ENCODE measurements at places on chromosomes 1 and 21.
A peak's percentile ranks its signal among the peaks of the same experiment; 100 is the strongest.

GRCh38 chr1:167345386-167345733 is 124.7 kb downstream of the POU2F1 start:
- no peak for DNase-seq

DNA sequence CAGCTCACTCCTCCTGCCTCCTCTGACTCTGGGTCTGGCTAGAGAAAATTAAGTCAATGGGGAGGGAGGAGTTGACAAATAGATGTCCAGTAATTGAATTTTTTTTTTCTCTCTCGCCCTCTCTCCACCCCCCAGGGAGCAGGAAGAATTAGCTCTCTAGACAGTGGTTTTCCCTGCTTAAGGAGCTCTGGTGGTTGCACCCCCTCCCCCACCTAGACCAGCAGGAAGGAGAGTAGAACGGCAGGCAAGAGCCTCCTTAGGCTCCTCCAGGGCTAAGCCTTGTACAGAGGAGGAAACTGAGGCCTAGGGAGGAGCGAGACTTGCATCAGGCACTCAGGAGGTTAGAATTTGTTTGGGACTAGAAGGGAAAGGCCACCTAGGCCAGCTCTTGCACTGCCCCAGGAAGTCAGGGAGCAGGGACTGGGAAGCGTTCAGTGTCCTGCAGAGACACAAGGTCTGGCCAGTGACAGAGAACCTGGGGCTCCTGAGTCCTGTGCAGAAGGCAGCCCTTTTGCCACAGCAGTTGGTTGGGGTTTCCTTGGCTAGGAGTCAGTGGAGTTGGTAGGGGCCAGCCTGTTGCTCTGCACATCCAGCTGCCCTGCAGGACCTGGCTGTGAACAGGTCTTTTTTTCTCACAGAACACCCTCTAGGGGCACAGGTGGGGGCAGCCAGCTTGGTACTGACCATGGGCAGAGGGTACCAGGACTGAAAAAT is 49.5 kb upstream of the ACOT11 start:
- DNase-seq, result no peak

DNA sequence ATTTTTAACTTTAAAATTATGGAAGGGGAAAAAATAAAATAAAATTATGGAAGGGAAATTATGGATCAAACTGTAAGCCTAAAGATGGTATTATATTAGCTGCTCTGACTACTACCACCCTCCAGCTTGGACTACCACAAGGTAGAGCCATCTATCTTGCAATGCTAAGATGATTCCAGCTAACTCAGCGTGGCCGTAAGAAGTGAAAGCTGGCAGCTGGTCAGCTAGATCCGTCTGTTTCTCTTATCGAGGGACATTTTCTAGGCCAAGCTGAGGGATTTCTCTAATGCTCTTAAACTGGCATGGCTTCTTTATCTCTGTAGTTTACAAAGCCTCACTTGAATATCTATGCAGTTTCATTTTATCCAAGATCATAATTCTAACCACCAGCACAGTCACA is 31.5 kb downstream of the LYST start:
- no peak for DNase-seq

DNA sequence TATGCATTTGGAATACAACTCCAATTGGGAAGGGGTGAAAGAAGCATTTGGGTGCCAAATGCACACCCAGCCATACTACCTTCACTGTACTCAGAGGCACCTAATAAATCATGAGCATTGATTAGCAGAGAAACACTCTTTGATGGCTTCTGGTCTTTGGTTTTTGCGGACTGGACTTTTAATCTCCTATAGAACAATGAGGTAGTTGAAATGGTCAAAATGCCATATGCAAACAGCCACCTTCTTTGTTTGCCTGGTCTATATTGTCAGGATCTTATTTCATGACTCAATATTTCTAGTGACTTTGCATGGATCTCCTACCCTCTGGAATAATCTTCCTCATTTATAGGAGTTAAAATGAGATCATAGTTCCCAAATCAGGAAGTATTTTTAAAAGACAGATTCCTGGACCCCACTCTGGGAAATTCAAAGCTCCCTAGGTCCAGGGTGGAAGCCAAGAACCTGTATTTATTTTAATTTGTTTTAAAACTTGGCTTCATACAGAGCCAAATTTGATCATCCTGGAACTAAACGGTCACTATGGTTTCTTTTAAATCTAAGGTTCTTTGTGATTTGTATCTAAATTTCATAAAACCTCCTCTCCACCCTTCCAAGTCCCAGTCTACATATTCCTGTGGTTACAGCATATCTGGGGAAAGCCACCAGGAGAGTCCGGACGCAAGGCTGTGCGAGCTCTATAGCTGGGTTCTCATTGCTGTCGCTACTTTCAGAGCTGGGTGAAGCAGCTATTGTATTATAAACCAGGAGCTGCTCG is 8.7 kb downstream of the FAM3B start:
- DNase-seq, result no peak

- peak; percentile 56 for DNase-seq
These were observed 1030.9 kb downstream of the AMY1C start for GRCh38 chr1:104780470-104781078.

DNA sequence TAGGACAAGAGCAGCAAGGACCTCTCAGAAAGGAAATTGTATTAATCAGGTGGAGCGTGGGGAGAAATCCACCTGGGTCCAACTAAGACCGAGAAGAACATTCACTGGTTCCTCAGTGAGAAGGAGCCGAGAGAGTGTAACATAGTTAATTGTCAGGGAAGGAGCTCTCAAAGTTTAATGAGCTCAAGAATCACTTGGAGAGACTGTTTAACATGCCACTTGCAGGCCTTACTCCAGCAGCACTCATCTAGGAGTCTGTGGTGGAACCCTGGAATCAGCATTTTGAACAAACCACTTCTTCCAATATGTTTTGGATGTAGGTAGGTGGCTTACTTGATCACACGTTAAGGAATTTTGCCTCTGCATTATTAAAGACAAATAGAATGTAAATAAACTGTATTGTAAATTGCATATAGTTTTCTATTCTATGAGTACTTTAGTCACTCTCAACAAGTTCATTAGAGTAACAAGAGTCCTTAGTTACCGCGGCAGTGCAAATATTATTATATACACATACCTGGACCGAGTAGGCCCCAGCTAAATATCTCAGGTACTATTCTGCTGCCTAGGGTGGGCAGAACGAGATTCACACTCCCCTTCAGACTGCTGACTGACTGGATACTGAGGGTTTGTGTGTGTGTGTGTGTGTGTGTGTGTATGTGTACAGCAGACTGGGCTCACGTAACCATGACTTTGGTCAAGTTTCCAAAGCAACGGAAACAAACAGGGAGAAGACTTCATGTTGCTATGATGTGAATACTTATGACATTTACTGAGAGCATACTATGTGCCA is 203.2 kb upstream of the USP24 start:
- no peak for DNase-seq

DNA sequence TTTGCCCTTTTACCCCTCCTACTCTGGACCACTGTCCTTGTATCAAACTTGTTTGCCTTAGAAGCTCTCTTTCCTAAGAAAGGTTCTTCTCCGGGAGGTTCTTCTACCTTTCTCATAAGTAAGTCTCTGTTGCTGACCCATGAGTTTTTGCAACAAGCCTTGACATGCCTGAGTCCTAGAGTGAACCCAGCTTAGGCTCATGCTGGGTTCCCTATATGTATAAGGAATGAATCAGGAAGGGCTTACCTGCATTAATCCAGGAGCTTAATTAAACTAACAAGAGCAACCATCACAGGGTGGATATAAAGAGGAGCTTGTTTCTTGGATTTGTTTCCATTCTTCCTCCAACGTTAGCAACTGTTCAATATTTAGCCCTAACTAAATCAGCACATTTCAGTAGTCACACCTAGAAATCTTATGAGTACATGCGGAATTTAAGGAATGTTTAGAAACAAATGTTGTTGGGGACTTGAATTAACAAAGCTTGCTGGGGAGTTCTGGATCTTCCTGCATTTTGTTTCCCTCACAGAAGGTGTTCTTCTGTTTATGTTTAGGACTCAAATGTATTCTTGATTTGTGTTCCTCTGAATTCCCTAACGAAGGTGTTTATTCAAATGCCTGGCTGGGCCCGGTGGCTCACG is 64.3 kb upstream of the RAB3GAP2 start:
- DNase-seq, result no peak

GRCh38 chr1:157092831-157093230 is 6.8 kb downstream of the ETV3L start:
- DNase-seq, result no peak

- DNase-seq, result no peak
These were observed 118.6 kb downstream of the LRIG2 start for GRCh38 chr1:113191579-113192076.

GRCh38 chr1:8349961-8350360 is 32.0 kb downstream of the SLC45A1 start:
- no peak for DNase-seq

DNA sequence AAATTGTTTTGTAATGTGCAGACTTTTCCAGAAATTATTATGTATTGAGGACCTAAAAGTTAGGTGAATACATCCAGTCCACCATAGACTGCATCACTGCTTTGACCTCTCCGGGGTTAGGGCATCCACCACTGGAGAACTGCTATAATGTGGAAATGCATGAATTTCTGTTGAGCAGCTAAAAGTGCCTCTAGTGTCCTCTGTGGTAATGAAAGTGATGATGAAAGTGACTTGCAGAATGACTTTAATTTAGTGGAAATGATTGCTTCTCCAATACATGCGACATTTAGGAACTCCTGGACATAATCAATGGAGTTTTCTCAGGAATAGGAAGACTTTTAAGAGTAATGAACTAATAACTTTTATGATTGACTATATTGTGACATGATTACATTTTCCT is 170.8 kb downstream of the LBR start:
- DNase-seq, result no peak

- DNase-seq, result no peak
These were observed 55.3 kb upstream of the HSPA13 start for GRCh38 chr21:14438211-14438610.
